CD8-positive, alpha-beta memory T cell (primary cell): ENCODE measurements at places on chromosomes 6 and 20. TPM values are rescaled to one million over a fixed set of nuclear protein-coding genes. Genes with fewer than 3 reads are reported as not detected.

- no peak overlapping the region for H3K4me3 ChIP-seq
- H3K27ac ChIP-seq, result no peak overlapping the region
- no peaks in the 10 kb centered on the region for H3K4me1 ChIP-seq
- H3K27me3 ChIP-seq, result no peaks in the 10 kb centered on the region
- peaks cover 5% of the 10 kb centered on the region for H3K36me3 ChIP-seq
Measured at GRCh38 chr6:34301408-34301807, 52.6 kb upstream of the SMIM29 start.

- no peaks in the 10 kb centered on the region for H3K27me3 ChIP-seq
- peak; percentile 63 for DNase-seq
- peaks cover 69% of the 10 kb centered on the region for H3K4me1 ChIP-seq
- peak overlapping the region; percentile 28 for H3K27ac ChIP-seq
- no peak overlapping the region for H3K4me3 ChIP-seq
- peaks cover 29% of the 10 kb centered on the region for H3K36me3 ChIP-seq
Measured at GRCh38 chr20:32521780-32522525, 63.2 kb downstream of the NOL4L start.

DNA sequence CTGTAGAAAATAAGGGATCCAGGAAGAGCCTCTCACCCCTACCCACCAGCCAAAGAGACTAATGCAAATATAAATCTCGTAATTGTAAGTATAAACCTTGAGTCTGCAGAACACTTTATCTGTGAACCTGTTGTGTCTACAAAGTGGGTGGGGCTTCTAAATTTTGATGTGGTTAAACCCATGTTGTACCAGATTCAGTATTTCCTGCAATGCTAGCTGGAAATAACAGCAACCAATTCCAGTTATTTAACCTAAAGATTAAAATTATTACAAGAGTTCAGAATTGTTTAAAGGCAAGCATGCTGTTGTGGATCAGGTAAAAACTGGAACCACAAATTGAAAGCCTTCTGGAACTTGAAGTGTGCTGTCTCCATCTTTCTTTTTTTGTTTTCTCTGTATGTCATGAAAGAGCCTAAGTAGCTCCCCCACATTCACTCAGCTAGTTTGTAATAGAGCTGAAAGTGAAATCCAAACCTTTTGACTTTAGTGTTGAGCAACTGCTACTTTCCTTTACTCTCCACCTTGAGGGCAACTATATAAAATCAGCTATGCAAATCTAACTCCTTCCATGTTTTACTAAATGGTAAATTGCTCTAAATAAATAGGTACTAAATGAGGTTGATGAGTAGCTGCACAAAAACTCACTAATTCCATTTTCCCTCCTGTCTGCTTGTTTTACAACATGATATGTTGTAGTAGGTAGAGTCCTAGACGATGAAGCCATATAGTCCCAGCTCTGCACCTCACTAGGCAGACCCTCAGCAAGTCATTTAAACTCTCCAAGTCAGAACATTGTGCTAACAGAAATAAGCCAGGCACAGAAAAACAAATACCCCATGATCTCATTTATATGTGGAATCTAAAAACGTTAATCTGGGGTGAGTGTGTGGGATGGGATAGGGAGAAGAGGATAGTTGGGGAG is 17.9 kb upstream of the THEMIS start:
- H3K27ac ChIP-seq, result peak overlapping the region; percentile 7
- peaks cover 65% of the 10 kb centered on the region for H3K4me1 ChIP-seq
- peak overlapping the region; percentile 61 for H3K4me3 ChIP-seq

DNA sequence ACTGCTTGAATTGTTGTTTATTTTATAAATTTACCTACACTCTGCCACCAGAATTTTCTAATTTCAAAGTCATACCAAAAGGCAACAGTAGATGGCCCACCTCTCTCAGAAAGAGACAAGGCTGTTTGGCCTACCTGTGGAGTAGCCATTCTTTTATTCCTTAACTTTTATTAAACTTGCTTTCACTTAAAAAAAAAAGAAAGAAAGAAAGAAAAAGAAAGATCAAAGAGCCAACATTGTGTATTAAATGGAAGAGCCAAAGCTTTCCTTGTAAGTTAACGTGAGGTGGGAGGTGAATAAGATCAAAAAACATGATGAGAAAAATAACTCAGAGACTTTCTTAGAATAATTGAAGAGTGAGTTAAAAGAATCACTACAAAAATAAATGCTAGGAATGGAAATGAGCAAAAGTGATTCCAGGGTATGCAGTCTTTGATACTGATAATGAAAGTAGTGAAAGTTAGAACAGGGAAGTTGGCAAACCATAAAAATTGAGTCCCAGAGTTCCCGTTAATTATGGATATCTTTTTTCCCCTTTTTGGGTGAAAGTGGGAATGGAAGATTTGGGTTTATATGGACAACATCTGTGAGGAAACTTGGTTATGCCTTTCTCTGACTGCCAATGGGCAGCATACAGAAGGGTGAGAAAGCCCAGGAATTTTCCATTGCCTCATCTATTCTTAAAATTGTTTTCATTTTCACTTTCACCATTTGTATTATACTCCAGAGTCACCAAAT is 35.9 kb upstream of the MYB start:
- H3K4me1 ChIP-seq, result peaks cover 11% of the 10 kb centered on the region
- no peaks in the 10 kb centered on the region for H3K27me3 ChIP-seq
- no peak overlapping the region for H3K4me3 ChIP-seq
- no peaks in the 10 kb centered on the region for H3K36me3 ChIP-seq

GRCh38 chr6:29705389-29706231 is 17.6 kb upstream of the HLA-F start:
- DNase-seq, result no peak
- H3K4me1 ChIP-seq, result peaks cover 45% of the 10 kb centered on the region
- no peak overlapping the region for H3K27ac ChIP-seq
- H3K27me3 ChIP-seq, result no peaks in the 10 kb centered on the region
- H3K4me3 ChIP-seq, result no peak overlapping the region

GRCh38 chr6:167162591-167162990 is 4.8 kb upstream of the GPR31 start:
- no peak overlapping the region for H3K4me3 ChIP-seq
- no peak for DNase-seq
- no peaks in the 10 kb centered on the region for H3K36me3 ChIP-seq
- H3K4me1 ChIP-seq, result no peaks in the 10 kb centered on the region

The TFAP2C gene
- not detected for total RNA-seq
